Stimulated activated CD4-positive, alpha-beta T cell treated with anti-CD3 and anti-CD28 coated beads, Interleukin-1b, Interleukin-23, amount 100 ng/mL, for 1 hour (primary cell): ENCODE measurements at places on chromosomes 1 and 21.

- no peak for DNase-seq
Measured at GRCh38 chr21:41725421-41726031, 41.3 kb downstream of the RIPK4 start.

DNA sequence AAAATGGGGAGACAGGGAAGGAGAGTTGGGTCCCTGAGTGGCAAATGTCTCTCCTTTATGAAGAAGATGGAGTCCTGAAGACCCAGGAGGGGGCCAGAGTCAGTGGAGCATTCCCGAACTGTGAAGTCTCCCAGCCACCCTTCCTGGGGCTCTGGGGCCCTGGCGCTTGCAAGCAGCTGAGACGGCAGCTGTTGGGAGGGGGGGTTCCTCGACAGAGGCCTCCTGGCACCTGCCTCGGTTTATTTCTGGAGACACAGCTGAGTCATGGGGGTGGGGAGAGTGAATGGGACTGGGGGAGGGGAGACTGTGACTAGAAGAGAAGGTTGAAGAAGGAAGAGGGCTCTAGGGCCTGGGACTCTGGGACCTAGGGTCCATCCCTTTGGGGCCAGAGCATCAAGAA, 14.0 kb downstream of the NES start:
- DNase-seq, result no peak

DNA sequence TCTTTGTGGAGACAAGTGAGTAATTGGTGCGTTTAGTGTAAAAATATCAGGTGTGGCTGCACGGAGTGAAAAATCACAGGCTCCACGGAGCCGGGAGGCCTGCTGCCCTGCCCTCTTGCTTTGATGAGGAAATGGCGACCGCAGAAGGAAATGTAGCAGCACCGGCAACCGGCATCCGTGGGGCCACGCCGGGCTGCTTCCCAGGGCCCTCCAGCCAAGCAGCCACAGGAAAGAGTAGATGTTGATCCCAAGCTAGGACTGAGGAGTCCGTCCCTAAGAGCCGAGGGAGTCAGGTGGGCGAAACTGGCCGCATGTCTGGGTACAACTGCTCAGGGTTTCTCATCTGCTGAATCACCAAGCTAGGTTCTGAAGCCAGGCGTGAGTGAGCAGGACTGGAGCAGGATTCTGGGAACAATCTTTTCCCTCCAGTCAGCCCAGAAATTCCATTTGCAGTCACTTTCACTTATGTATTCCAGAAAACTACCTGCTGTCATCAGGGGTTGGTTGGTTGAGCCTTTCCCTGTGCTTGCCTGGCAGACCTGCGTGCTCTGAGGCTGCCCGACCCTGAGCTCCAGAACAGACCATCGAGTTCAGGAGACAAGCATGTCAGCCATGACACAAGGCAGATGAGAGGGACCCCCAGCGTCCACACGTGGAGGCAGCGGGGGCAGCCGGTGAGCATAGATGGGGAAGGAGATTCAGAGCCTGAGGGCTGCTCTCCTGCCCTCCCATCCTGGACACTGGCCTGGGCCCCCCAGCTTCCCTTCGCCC, 5.8 kb upstream of the ITGB2 start:
- DNase-seq, result no peak

DNA sequence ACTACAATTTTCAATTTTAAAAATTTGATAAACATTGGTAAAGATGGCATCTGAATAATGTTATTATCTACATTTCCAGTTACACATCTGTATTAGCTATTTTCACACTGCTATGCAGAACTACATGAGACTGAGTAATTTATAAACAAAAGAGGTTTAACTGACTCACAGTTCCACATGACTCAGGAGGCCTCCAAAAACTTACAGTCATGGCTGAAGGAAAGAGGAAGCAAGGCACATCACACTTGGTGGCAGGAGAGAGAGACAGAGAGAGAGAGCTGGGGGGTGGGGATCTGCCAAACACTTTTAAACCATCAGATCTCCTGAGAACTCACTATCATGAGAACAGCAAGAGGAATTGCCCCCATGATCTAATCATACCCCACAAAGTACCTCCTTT, 850.0 kb downstream of the LTN1 start:
- DNase-seq, result no peak

DNA sequence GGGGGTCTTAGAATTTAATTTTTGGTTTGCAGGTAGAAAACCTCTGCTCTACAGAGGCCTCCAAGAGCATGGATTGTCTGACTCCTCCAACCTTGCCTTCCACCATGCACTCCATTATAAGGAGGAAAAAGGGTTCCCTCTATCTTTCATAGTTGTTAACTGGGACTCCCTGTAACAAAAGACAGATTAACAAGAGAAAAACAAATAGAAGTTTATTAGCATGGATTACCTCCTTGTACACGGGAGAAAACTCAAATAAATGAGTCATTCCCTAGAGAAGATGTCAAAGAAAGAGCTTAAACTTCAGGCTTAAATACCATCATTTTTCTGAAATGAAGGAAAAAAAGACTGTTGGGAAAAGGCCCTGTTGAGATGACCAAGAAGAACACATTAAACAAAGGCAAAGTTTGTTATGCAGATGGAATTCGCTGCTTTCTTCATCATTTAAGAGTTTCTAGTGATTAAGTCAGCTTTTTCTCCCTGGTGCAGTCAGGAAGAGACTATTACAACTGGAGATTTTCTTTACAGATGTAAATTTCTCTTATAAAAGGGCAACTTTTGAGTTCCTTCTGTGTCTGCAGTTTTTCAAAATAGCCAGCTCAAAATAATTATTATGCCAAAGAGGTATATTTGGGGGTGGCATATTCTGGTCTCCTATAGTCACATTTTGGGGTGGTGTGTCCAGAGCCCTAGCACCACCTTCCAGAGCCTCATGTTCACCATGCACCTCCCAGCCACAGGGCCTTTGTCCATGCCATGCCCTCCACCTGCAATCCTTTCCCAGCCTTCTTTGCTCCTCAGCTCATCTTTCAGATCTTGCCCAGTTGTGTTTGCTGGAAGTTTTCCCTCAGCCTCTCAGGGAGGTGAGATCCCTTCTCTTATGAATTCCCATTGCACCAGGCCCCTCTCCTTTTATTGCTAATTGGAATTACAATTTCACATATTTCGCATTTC, 63.1 kb upstream of the KLHDC7A start:
- no peak for DNase-seq

DNA sequence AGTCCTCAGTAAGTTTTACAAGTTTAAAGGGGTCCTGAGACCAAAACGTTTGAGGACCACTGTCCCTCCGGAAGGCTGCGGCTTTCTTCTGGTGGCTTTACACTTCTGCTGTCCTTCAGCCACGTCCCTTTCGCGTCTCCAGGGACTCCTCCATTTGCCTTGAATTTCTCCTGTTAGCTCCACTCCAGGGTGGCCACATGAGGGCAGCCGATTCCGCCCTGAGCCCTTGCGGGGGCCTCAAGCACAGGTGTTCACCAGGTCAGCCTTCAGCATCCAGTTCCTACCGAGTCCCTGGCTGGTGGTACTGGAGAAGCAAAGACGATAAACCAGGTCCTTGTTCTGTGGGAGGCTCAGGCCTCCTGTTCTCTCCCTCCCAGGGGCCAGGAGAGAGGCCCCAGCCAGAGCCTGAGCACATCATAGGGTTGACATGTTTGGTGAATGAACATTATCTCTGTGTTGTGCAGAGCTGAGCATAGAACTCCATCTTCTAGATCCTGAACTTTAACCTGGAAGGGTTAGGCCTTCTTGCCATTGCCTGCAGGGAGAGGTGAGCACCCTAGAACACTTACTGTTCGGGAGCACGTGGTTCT, 27.4 kb upstream of the COQ8A start:
- no peak for DNase-seq

GRCh38 chr1:223714849-223715603, 2.7 kb downstream of the CAPN2 start:
- no peak for DNase-seq

DNA sequence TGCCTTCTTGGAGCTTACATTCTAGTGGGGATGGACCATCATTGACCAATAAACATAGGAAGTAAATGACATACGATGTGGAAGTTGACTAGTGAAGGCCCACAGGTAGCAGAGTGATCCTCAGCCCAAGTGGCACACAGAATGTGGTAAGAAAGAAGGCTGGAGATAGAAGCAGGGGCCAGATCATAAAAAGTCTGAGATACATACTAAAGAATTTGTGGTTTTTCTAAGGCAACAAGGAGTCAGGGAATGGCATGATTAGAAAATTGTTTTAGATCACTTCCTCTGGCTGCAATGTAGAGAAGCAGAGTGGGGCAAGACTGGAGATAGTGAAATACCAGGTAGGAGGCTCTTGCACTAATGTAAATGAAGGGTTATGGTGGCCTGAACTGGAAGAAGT, 154.0 kb downstream of the VPS13D start:
- DNase-seq, result no peak

GRCh38 chr1:162134646-162135045, 65.2 kb downstream of the NOS1AP start:
- DNase-seq, result no peak

GRCh38 chr1:83016354-83016849, 982.5 kb downstream of the TTLL7 start:
- DNase-seq, result no peak

- DNase-seq, result no peak
Measured at GRCh38 chr1:27682351-27682944, 10.5 kb upstream of the IFI6 start.

- no peak for DNase-seq
Measured at GRCh38 chr21:26177746-26178426, 7.3 kb upstream of the APP start.

- no peak for DNase-seq
Measured at GRCh38 chr1:177800400-177801088, 169.3 kb downstream of the SEC16B start.

GRCh38 chr1:41533731-41534080, 49.2 kb upstream of the EDN2 start:
- DNase-seq, result no peak

GRCh38 chr1:34928699-34929496, 552 bp downstream of the DLGAP3 start:
- no peak for DNase-seq

DNA sequence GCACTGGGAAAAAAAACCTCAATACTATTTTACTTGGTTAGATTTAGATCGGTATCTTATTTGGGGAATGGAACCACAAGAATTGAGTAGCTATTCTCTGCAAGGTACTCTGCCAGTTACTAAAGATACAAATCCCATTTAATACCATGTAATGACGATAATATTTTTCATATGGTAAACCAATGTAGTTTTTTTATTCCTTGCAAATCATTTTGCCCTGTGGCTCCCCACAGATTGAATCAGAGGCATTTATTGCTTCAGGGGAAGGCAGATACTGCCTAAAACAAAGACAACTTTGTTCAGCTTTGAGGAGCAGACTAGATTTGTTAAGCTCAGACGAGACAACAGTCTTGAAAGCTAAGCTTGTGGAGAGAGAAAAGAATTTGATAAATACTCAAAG, 226.7 kb upstream of the RUNX1 start:
- DNase-seq, result no peak

GRCh38 chr1:202890392-202890791, 1.4 kb upstream of the RABIF start:
- no peak for DNase-seq

- DNase-seq, result no peak
Measured at GRCh38 chr1:26978901-26979300, 14.6 kb upstream of the TRNP1 start.

GRCh38 chr1:231842441-231842840, 215.9 kb downstream of the DISC1 start:
- no peak for DNase-seq

DNA sequence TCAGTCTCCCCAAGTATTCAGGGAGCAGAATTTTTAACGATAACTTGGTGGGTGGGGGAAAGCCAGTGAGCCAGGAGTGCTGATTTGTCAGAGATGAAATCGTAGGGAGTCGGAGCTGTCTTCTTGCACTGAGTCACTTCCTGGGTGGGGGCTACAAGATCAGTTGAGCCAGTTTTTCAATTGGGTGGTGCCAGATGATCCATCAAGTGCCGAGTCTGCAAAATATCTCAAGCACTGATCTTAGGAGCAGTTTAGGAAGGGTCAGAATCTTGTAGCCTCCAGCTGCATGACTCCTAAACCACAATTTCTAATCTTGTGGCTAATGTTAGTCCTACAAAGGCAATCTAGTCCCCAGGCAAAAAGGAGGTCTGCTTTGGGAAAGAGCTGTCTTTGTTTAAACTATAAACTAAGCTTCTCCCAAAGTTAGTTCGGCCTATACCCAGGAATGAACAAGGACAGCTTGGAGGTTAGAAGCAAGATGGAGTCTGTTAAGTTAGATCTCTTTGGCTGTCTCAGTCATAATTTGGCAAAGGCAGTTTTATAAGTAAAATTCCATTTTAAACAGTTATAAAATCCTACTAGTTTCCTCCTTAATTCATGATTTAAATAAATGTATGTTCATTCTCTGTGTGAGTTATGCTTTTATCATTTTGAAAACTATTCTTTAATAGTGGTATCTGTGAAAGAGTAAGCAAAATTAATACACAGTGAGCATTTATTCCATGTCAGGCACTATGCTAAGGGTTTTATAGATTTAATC, 51.7 kb downstream of the SLC16A1 start:
- no peak for DNase-seq

DNA sequence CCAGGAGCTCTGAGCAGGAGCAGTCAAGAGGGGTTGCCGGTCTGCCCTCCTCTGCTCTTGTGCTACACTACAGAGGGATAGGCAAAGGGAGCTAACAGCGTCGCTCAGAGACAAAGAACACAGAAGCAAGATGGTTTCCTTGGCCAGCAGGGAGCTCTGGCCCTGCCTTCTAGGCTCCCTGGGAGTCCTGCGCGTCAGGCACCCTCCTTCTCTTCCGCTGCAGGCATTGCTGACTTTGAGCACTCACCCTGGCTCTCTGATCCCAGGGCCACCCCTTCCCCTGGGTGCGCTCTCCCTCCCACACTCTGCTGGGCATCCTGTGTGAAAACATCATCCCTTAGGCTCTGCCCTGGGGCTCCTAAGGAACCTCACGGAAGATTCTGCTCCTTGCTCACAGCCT, 489 bp downstream of the TNNI1 start:
- no peak for DNase-seq

- no peak for DNase-seq
Measured at GRCh38 chr1:232108598-232108997, 482.0 kb downstream of the DISC1 start.

DNA sequence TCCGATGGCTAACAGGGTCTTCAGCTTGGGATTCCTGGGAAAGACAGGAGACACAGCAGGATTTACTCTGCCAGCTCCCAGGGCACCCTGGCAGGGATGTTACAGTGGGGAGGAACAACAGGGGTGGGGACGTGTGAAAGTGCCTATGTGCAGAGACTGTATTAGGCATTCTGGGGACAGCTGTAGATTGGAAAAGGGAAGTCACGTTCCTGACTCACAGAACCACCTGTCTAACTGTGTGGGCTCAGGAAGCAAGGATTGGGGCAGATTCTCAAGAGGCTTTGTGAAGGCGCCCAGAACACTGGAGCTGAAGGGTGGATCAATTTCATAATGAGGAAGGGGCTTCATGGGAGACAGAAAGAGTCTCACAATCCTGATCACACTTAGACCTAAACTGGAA, 4.4 kb downstream of the CHIT1 start:
- no peak for DNase-seq

- DNase-seq, result no peak
Measured at GRCh38 chr1:197761654-197762053, 13.6 kb downstream of the DENND1B start.

- DNase-seq, result no peak
Measured at GRCh38 chr1:166811691-166812090, 27.6 kb upstream of the POGK start.
